ENCODE measurements at places on chromosomes 7 and 10.
A peak's percentile ranks its signal among the peaks of the same experiment; 100 is the strongest.

DNA sequence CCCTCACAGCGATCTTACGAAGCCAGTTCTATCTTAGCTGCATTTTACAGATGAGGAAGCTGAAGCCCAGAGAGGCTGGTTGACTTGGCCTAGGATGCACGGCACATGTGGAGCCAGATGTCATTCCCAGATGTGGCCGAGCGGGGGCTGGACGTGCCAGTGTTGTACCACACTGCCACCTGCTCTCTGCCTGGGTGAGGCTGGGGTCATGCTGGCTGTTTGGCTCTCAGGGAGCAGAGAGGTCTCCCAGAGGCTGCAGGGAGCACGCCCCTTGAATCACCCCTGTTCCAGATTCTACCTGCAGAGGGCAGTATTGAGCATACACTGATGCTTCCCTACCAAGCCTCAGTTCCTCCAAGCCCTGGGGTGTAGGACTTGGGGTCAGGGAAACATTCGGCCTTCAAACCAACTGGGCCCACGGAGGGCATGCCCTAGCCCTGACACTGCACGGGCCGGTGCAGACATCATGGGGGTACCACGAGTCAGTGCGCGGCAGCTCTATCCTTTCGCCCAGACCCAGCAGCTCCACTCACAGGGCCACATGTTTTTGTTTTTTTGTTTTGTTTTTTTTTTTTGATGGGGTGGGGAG lies 3.8 kb upstream of the GTF2IRD1 start:
- H3K27ac ChIP-seq = no peak overlapping the region
- peaks cover 3% of the 10 kb centered on the region for H3K4me1 ChIP-seq
- H3K27me3 ChIP-seq = no peaks in the 10 kb centered on the region
- H3K4me3 ChIP-seq = no peak overlapping the region
- H3K36me3 ChIP-seq = no peaks in the 10 kb centered on the region

DNA sequence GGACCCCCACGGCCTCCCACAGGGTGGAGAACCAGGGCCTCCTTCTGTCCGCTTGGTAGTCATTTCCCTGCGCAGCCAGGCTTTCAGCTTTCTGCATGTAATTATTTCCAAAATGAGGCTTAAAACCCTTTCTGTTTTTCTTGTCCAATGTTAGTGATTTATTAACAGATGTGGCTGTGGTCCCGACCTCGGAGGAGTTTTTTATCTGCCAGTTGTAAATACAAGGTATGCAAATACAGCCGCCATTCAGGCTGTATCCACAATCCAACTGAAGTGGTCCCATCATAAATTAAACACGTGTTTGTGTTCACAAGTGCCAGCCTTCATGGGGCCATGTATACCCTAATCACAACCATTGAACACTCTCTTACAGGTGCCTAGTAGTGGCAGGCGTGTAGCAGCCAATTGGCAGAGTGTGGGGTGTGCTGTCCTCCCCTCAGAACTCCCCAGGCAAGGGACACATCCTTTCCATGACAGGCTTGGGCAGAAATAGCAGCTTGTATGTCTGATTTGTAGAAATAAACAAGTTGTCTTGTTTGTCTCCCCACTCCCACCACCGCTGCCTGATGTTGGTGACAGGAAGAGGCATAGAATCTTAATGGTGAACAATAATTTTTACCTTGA lies 251.3 kb upstream of the MKI67 start:
- no peak overlapping the region for H3K4me3 ChIP-seq
- no peaks in the 10 kb centered on the region for H3K4me1 ChIP-seq
- H3K36me3 ChIP-seq = no peaks in the 10 kb centered on the region
- DNase-seq = no peak
- no peak overlapping the region for H3K27ac ChIP-seq

- H3K36me3 ChIP-seq = no peaks in the 10 kb centered on the region
- H3K4me3 ChIP-seq = no peak overlapping the region
- no peaks in the 10 kb centered on the region for H3K27me3 ChIP-seq
Measured at GRCh38 chr10:37957841-37958240, 18.6 kb downstream of the ZNF25 start.

- no peaks in the 10 kb centered on the region for H3K4me1 ChIP-seq
- no peak for DNase-seq
- no peak overlapping the region for H3K4me3 ChIP-seq
- peaks cover 49% of the 10 kb centered on the region for H3K36me3 ChIP-seq
- no peak overlapping the region for H3K27ac ChIP-seq
- H3K27me3 ChIP-seq = no peaks in the 10 kb centered on the region
Measured at GRCh38 chr10:12103802-12104201, 25.7 kb upstream of the SEC61A2 start.

- H3K27me3 ChIP-seq = no peaks in the 10 kb centered on the region
- DNase-seq = no peak
- no peaks in the 10 kb centered on the region for H3K4me1 ChIP-seq
Measured at GRCh38 chr7:85205754-85206153, 18.9 kb upstream of the SEMA3D start.

DNA sequence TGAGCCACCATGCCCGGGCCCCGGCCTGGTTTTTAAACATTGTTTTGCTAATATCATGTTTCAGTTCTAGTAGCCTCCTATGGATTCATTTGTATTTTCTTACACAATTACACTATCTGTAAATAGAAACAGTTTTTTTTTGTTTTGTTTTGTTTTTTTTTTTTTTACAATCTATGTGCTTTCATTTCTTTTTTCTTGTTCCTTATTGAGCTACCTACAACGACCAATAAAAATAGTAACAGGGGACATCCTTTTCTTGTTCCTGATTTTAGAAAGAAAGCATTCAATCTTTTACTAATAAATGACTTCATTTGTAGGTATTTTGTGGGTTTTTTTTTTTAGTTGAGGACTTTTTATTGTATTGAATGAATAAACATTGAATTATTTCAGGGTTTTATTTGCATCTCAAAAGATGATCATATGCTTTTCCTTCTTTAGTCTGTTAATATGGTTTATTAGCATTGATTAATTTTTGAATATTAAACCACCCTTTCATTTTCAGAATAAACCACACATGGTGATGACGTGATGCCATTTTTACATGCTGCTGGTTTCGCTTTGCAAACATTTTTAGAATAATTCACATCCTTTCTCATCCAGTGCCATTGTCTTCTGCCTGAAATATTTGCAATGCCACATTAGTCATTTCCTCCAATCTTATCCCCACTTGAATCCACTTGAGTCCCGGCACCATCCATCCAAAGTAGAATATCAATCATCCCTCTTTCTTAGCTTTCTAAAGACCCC lies 18.1 kb upstream of the AKR1E2 start:
- no peaks in the 10 kb centered on the region for H3K27me3 ChIP-seq
- H3K4me1 ChIP-seq = peaks cover 4% of the 10 kb centered on the region
- no peak overlapping the region for H3K27ac ChIP-seq
- H3K4me3 ChIP-seq = no peak overlapping the region

DNA sequence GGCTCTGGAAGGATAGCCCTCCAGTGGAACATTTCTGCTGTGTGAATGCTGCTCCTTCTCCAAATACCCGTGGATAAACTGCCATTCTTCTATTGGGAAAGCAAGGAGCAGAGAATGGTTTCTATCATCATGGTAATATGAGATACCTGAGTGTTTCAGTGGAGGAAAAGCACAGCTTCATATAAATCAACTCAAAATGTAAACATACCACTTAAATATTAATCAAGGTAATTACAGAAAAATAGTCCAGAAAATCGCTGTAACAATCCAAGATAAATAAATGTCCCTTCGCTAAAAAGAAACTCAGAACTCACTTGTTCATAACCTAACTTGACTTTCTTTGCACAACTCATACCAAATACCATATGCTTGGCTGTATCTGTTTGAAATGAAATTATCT lies 635.8 kb downstream of the PARD3 start:
- no peaks in the 10 kb centered on the region for H3K27me3 ChIP-seq
- no peak for DNase-seq
- H3K27ac ChIP-seq = peak overlapping the region; percentile 74
- no peaks in the 10 kb centered on the region for H3K36me3 ChIP-seq

- peaks cover 6% of the 10 kb centered on the region for H3K4me1 ChIP-seq
- H3K4me3 ChIP-seq = no peak overlapping the region
- H3K27me3 ChIP-seq = no peaks in the 10 kb centered on the region
- H3K27ac ChIP-seq = no peak overlapping the region
- DNase-seq = no peak
- no peaks in the 10 kb centered on the region for H3K36me3 ChIP-seq
Measured at GRCh38 chr10:34916314-34916713, 101.2 kb upstream of the PARD3 start.

- no peaks in the 10 kb centered on the region for H3K36me3 ChIP-seq
- peaks cover 7% of the 10 kb centered on the region for H3K4me1 ChIP-seq
- no peak overlapping the region for H3K27ac ChIP-seq
- no peak overlapping the region for H3K4me3 ChIP-seq
- no peaks in the 10 kb centered on the region for H3K27me3 ChIP-seq
Measured at GRCh38 chr7:40551685-40552576, 417.1 kb downstream of the SUGCT start.

DNA sequence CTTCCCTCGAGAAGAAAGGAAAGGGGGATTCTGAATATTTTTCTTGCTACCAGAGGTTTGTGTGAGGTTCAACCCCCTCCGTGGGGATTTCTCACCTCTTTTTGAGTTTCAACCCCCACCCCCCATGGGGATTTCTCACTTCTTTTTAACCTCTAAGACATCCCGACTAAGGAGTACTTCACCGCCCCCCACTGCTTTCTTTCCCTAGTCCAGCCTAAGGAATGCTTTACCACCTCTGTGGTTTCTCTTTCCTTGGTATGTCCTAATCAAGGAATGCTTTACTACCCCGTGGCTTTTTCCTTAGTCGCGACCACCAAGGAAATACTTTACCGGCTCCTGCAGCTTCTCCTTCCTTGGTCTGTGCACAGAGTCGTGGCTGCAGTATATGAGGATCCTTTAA lies 149.4 kb downstream of the LYZL1 start:
- no peaks in the 10 kb centered on the region for H3K36me3 ChIP-seq
- H3K4me3 ChIP-seq = no peak overlapping the region
- no peak overlapping the region for H3K27ac ChIP-seq
- no peak for DNase-seq

- no peaks in the 10 kb centered on the region for H3K36me3 ChIP-seq
- no peak overlapping the region for H3K27ac ChIP-seq
- H3K27me3 ChIP-seq = peaks cover 5% of the 10 kb centered on the region
- H3K4me1 ChIP-seq = peaks cover 11% of the 10 kb centered on the region
- DNase-seq = no peak
Measured at GRCh38 chr7:2512713-2513112, 6.9 kb upstream of the LFNG start.

GRCh38 chr7:5481241-5482019 lies 57.8 kb upstream of the TNRC18 start:
- H3K4me1 ChIP-seq = peaks cover 15% of the 10 kb centered on the region
- H3K27me3 ChIP-seq = no peaks in the 10 kb centered on the region
- DNase-seq = peak; percentile 39

DNA sequence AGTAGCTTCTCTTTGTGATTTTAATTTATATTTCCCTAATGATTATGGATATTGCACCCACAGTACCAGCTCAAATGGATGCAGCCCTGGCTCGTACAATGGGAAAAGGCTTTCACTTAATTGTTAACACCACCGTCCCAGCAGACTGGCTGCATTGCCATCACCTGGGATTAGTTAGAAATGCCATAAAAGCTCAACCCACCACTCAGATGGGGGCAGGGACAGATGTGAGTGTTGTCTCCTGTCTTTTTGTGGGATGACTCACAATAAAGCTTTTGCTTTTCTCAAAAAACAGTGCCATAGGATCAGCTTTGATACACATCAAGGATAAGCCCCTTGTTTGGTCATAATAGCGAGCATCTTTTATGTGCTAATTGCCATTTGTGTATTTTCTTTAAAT lies 729.1 kb downstream of the TNS3 start:
- no peaks in the 10 kb centered on the region for H3K27me3 ChIP-seq
- H3K27ac ChIP-seq = no peak overlapping the region

DNA sequence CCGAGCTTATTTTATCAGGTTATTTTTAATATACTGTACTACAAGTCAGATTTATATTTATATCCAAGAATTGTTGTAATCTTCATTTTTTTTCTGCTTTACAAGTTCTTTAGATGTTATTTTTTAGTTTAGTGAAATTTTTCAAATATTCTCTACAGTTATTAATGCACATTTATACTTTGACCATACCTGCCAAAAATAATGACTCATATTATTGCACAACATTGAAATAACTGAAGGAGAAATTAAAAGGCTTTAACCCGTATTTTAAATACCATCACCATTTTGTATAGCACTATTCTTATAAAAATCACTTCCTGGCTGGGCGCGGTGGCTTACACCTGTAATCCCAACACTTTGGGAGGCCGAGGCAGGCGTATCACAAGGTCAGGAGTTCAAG lies 278.5 kb downstream of the BICC1 start:
- no peak overlapping the region for H3K4me3 ChIP-seq
- no peak overlapping the region for H3K27ac ChIP-seq
- DNase-seq = no peak

GRCh38 chr7:75987026-75987804 lies 7.2 kb downstream of the TMEM120A start:
- no peaks in the 10 kb centered on the region for H3K27me3 ChIP-seq
- H3K36me3 ChIP-seq = no peaks in the 10 kb centered on the region
- H3K4me3 ChIP-seq = no peak overlapping the region
- DNase-seq = no peak

DNA sequence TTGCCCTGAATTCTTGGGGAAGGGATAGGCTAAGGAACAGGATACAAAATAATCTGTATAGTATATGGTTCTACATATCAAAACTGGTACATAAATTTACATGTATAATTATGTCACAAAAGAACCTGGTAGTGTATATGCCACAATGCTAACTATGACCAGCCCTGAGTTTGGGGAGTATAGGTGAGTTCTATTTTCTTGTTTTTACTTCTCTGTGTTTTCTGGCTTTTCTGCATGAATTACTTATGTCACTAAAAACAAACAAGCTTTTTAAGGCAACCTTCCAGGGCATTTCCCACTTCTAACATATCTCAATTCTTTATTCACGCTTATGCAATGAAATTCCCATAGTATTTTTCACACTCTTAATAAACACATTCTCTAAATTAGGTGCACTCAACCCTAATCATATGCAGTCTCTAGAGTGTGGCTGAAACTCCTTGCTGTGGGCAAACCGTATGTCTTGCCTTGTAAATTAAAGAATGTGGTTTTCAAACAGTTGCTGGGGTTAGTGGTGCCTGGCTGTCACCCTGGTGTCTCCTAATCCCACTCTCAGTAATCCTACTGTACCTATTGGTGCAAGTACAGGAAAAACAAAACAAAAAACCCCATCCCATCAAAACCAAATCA lies 14.0 kb upstream of the INSIG1 start:
- H3K27ac ChIP-seq = no peak overlapping the region
- no peaks in the 10 kb centered on the region for H3K27me3 ChIP-seq
- H3K4me3 ChIP-seq = no peak overlapping the region
- no peaks in the 10 kb centered on the region for H3K36me3 ChIP-seq
- DNase-seq = no peak

- H3K4me1 ChIP-seq = peaks cover 67% of the 10 kb centered on the region
- peak; percentile 87 for DNase-seq
- H3K4me3 ChIP-seq = peak overlapping the region; percentile 62
- no peaks in the 10 kb centered on the region for H3K36me3 ChIP-seq
- no peak overlapping the region for H3K27ac ChIP-seq
Measured at GRCh38 chr10:22321156-22321923, 441 bp downstream of the BMI1 start.

- H3K27me3 ChIP-seq = no peaks in the 10 kb centered on the region
- no peak overlapping the region for H3K4me3 ChIP-seq
- no peak for DNase-seq
- peaks cover 5% of the 10 kb centered on the region for H3K4me1 ChIP-seq
Measured at GRCh38 chr10:132740588-132740987, 45.4 kb downstream of the NKX6-2 start.

Data from GM23338 (cell line).